Endothelial cell of coronary artery (primary cell): ENCODE measurements at places on chromosomes 6 and 20. TPM values are rescaled to one million over a fixed set of nuclear protein-coding genes. Genes with fewer than 3 reads are reported as not detected.

Gene MYBL2
- total RNA-seq: 10.3 and 20.7 TPM in 2 replicates

Gene TSPYL4
- total RNA-seq: 7.6 and 10.6 TPM in 2 replicates

Gene EPHA7
- total RNA-seq: 0.09 and 0.54 TPM in 2 replicates

Gene DOK5
- total RNA-seq: 0.36 and 1.2 TPM in 2 replicates

Gene CDKN1A
- total RNA-seq: 141 and 160 TPM in 2 replicates

Gene KHDC1L
- total RNA-seq: not detected in 2 replicates

Gene FRS3
- total RNA-seq: 0.63 and 1.1 TPM in 2 replicates

Gene SYNDIG1
- total RNA-seq: not detected in 2 replicates

Gene PM20D2
- total RNA-seq: 5.8 and 6.8 TPM in 2 replicates

Gene PNPLA1
- total RNA-seq: not detected in 2 replicates

Gene PSORS1C2
- not detected in 2 replicates for total RNA-seq

Gene LY6G6C
- total RNA-seq: not detected in 2 replicates

Gene ANKEF1
- 2.1 and 2.4 TPM in 2 replicates for total RNA-seq

Gene DPPA5
- not detected in 2 replicates for total RNA-seq

Gene ASIP
- not detected in 2 replicates for total RNA-seq

Gene BPIFB4
- total RNA-seq: not detected in 2 replicates

Gene PGBD1
- 5.9 and 7.1 TPM in 2 replicates for total RNA-seq

Gene AIF1
- total RNA-seq: not detected in 2 replicates

Gene GPX5
- total RNA-seq: not detected in 2 replicates

Gene NKAPL
- 0.27 and 0.85 TPM in 2 replicates for total RNA-seq

Gene PAK1IP1
- 17.1 and 19.9 TPM in 2 replicates for total RNA-seq

Gene MATN4
- total RNA-seq: not detected in 2 replicates

Gene IL17A
- total RNA-seq: not detected in 2 replicates

Gene FERMT1
- 1.7 and 3.0 TPM in 2 replicates for total RNA-seq

Gene GRM1
- under 0.01 TPM in 2 replicates for total RNA-seq

Gene SUMO4
- total RNA-seq: 1.1 and 1.8 TPM in 2 replicates
